Smooth muscle cell of bladder (primary cell): ENCODE measurements at places on chromosomes 3 and 15. TPM values are rescaled to one million over a fixed set of nuclear protein-coding genes. Genes with fewer than 3 reads are reported as not detected.

PTH1R gene
- under 0.01 and 0.28 TPM in 2 replicates for total RNA-seq

ST3GAL6 gene
- 4.8 and 15.6 TPM in 2 replicates for total RNA-seq

SAMD7 gene
- not detected in 2 replicates for total RNA-seq

AP4E1 gene
- total RNA-seq = 12.9 and 13.9 TPM in 2 replicates

MNS1 gene
- total RNA-seq = 0.65 and 1.1 TPM in 2 replicates

GOLGA8S gene
- total RNA-seq = under 0.01 TPM in 2 replicates

CHRNA7 gene
- 0.18 and 0.28 TPM in 2 replicates for total RNA-seq

NUP210 gene
- total RNA-seq = under 0.01 TPM in 1 of 2 replicates, not detected in the other

GPR149 gene
- not detected in 2 replicates for total RNA-seq

SLC51A gene
- total RNA-seq = not detected in 2 replicates

EPHA3 gene
- total RNA-seq = 3.9 and 5.7 TPM in 2 replicates

PCOLCE2 gene
- 60.7 and 197 TPM in 2 replicates for total RNA-seq

AADACL2 gene
- total RNA-seq = not detected in 2 replicates

CMTM8 gene
- not detected in 2 replicates for total RNA-seq

CNTN3 gene
- total RNA-seq = 0.28 and 2.4 TPM in 2 replicates

P2RY13 gene
- not detected in 2 replicates for total RNA-seq

CD200R1 gene
- under 0.01 TPM in 1 of 2 replicates, not detected in the other for total RNA-seq

CPNE4 gene
- total RNA-seq = under 0.01 TPM in 1 of 2 replicates, not detected in the other

TYRO3 gene
- 4.0 and 4.3 TPM in 2 replicates for total RNA-seq

GRAMD1C gene
- total RNA-seq = 1.3 and 2.1 TPM in 2 replicates

FAM131A gene
- total RNA-seq = 10.5 and 18.1 TPM in 2 replicates

BOC gene
- 8.4 and 8.7 TPM in 2 replicates for total RNA-seq

TF gene
- 0.28 TPM in 2 replicates for total RNA-seq

OR5K4 gene
- total RNA-seq = not detected in 2 replicates

PLCH1 gene
- under 0.01 TPM in 2 replicates for total RNA-seq

PPP1R14D gene
- total RNA-seq = not detected in 2 replicates

PXYLP1 gene
- total RNA-seq = 4.3 and 6.6 TPM in 2 replicates

UPK1B gene
- under 0.01 TPM in 1 of 2 replicates, not detected in the other for total RNA-seq

PPP4R2 gene
- total RNA-seq = 79.2 and 87.5 TPM in 2 replicates

RPL15 gene
- 2,102 and 2,172 TPM in 2 replicates for total RNA-seq

CLDN18 gene
- not detected in 2 replicates for total RNA-seq

NMD3 gene
- total RNA-seq = 57.3 and 77.0 TPM in 2 replicates

THRB gene
- 1.00 and 1.4 TPM in 2 replicates for total RNA-seq
